ENCODE measurements at places on chromosomes 3 and 15.

GRCh38 chr3:149771652-149772271, 19.5 kb upstream of the COMMD2 start:
- DNase-seq, result no peak

DNA sequence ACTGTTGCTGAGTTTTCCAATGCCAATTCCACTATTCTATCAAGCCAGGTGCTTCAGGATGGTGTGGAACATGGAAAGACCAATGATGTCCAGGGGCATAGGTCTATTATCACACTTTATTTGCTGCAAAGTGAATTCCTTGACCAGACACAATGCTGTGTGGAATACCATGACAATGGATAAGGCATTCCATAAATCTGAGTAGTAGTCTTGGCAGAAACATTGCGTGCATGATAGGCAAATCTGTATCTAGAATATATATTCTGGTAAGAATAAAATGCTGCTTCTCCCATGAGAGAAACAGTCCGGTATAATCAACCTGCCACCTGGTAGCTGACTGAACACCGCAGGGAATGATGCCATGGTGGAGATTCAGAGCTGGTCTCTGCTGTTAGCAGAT, 70.0 kb upstream of the ALDH1A3 start:
- no peak for DNase-seq

GRCh38 chr3:56629047-56629446, 54.0 kb downstream of the TASOR start:
- no peak for DNase-seq

DNA sequence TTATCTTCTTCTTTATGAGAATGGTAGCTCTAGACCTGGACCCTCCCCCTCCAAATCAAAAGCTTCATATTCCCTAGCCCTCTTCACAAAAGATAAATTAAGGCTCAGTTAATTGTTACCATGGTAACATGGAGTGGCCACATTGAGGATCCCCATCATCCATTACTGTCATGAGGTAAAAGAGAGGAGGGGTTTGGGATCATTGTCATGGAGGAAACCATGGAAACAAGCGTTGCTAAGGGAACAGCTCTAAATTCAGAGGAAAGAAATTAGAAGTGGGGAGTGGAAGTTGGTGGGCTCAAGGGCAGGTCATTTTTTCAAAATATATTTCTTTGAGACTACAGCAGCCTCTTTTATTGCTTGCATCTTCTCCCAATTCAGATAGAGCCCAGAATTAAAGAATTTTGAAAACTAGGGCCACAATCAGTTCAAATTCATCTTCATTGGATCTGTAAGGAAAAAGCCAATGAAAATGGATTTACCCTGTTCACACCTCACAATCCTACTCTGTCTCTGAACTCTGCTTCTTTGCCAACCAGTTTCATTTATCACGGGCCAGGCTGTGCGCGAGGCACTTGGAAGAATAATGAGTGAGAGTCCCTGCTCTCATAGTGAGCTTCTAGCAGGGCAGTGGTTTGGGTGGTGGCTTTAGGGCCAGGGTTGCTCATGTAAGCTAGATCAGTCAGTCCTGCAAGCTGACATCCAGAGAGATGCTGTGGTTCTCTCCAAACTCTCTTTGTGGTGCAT, 11.6 kb upstream of the AEN start:
- no peak for DNase-seq

DNA sequence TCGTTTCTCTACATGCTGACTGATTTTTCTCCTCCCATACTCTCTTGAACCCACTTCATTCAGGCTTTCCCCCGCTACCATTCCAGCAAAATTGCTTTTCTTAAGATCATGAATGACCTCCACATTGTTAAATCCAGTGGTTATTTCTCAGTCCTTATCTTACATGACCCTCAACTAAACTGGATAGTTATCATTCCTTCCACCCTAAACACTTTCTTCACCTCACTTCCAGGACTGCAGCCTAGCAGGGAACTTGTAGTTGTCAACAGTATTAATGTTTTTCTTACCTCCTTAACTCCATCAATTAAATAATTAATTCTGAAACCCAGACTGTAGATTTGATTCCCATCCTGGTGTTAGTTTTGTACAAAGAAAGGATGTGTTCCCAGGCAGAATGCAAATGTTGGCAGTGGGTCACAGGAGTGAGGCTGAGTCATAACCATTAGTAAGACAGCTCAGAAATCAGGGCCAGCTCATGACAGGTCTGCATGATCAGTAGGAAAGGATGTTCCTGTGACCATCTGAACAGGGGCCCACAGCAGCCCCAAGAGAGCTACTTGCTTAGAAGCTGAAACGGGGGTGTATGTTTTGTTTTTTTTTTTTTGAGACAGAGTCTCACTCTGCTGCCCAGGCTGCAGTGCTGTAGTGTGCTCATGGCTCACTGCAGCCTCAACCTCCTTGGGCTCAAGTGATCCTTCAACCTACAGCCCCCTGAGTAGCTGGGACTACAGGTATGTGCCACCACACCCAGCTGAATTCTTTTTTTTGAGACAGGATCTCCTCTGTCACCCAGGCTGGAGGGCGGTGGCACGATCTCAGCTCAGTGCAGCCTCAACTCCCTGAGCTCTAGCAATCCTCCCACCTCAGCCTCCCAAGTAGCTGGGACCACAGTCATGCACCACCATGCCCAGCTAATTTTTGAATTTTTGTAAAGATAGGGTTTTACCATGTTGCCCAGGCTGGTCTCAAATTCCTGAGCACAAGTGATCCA, 9.1 kb downstream of the BCL2L10 start:
- no peak for DNase-seq
